ENCODE measurements at places on chromosomes 12 and 14.

GRCh38 chr12:32863128-32863527, 33.4 kb downstream of the PKP2 start:
- no peak for DNase-seq

- DNase-seq: no peak
Measured at GRCh38 chr12:48142818-48143674, 14.3 kb downstream of the ASB8 start.

DNA sequence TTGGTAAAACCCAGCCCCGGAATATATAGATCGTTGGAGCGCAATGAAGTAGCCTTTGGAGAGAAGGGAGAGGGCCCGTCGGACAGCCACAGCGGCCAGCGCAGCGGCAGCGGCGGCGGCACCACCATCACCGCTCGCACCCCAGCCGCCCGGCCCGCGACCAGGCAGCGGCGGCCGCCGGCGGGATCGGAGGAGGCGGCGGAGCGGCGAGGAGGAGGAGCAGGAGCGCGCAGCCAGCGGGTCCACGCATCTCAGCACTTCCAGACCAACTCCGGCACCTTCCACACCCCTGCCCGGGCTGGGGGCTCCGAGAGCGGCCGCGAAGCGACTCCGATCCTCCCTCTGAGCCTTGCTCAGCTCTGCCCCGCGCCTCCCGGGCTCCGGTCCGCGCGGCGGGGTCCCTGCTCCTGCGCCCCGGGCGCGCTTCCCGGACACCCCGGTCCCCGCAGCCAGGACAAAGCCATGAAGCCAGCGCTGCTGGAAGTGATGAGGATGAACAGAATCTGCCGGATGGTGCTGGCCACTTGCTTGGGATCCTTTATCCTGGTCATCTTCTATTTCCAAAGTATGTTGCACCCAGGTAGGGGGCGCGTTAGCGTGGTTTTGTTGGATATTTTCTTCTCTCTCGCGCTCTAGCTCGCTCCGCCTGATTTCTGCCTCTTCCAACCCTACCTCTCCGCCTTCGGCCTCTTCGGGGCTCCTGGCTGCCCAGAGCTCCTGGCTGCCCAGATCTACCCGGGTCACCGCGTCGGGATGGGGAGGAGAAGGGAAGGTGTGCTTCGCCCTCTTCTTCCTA, 400 bp downstream of the CHST11 start:
- DNase-seq: peak; percentile 59

- DNase-seq: peak; percentile 36
Measured at GRCh38 chr12:1915082-1915968, 3.1 kb downstream of the CACNA2D4 start.

GRCh38 chr12:84077679-84078078, 834.9 kb downstream of the SLC6A15 start:
- DNase-seq: no peak

DNA sequence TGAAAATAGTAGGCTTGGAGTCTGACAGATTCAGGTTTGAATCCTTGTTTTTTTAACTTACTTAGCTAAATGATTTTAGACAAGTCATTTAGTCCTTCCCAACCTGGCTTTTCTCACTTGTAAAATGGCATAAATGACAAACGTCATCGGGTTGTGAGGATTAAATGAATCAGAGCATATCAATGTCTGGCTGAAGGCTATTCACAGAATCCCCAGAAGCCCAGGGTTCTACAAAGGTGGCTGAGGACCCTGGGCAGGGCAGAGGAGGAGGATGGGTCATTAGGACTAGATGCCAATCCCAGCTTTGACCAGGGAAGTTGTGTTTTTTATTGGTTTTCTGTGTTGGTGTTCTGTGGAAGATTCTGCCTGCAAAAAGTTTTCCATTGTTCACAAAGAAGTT, 7.6 kb upstream of the PTPRB start:
- DNase-seq: no peak

DNA sequence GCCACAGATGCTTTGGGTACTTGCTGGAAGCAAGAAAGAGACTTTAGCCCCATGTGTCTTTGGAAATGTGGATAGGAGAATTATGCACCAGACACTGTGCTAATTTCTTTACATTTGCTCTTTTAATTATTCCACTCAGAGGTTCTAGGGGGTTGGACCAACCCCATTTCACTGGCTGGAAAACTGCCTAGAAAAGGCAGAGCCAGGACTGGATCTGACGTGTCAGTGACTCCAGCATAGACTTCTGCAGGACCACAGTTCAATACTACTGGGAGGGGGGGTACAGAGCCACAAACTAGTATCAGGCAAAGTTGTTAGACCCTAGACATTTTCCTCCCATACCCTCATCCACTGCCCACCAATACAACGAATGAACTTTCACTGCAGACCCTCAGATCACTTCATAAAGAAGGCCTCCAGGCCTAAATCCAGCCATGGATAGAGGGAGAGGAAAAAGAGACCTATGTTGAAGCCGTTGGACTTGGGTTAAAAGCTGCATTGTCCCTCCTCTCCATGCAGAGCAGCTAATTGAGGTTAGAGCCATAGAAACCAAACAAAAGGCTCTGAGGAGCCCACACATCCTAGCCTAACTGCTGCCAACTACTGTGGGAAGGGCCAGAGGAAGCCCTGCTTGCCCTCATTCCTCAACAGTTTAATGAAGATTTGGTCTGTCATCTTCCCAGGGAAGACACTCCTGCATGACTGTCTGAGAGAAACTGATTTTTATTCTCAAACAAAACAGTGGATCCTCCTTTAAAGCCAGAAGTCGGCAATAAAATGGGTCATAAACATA, 68.7 kb downstream of the STON2 start:
- no peak for DNase-seq

- no peak for DNase-seq
Measured at GRCh38 chr12:32921397-32921796, 24.8 kb upstream of the PKP2 start.

DNA sequence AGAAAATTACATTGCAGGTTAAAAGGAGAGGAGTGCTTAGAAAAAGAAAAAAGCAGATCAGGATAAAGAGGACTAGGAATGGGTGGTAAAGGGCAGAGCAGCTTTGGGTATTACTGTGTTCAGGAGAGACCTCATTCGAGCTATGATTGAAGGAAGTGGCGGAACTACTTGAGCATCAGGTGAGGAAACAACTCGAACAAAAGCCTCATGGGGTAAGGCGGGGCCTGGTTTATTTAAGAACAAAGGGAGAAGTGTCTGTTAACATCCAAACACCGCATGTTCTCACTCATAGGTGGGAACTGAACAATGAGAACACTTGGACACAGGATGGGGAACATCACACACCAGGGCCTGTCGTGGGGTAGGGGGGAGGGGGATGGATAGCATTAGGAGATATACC, 444.6 kb upstream of the CCDC196 start:
- no peak for DNase-seq

DNA sequence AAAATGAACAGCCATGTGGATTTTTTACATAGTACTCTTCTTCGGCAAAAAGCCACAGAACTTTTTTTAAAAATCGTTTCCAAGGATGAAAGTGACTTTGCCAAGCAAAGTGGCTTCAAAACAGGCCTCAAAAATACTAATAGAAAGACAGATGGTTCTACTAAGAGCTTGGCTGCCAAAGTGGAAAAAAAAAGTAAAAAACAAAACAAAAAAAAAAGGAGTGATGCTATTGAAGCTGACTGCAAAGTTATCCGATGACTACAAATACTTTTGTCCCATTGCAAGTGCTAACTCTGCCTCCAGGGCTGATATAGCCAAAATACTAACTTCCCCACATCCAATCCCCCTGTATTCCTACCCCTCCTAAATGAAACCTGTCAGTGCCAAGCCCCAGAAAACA, 277.6 kb downstream of the SOX5 start:
- no peak for DNase-seq

Data from right lobe of liver (tissue), 6 donors.